Activated CD8-positive, alpha-beta T cell treated with anti-CD3 and anti-CD28 coated beads for 36 hours (primary cell): ENCODE measurements at places on chromosomes 3 and 15. TPM values are rescaled to one million over a fixed set of nuclear protein-coding genes. Genes with fewer than 3 reads are reported as not detected.
A peak's percentile ranks its signal among the peaks of the same experiment; 100 is the strongest.

- DNase-seq = no peak
Observed at GRCh38 chr15:101266034-101266433, 11.3 kb downstream of the SELENOS start.

- DNase-seq = no peak
Observed at GRCh38 chr3:133962849-133963248, 66.9 kb downstream of the SLCO2A1 start.

GRCh38 chr15:86139828-86140227 is 60.2 kb downstream of the AGBL1 start:
- peak; percentile 37 for DNase-seq

DNA sequence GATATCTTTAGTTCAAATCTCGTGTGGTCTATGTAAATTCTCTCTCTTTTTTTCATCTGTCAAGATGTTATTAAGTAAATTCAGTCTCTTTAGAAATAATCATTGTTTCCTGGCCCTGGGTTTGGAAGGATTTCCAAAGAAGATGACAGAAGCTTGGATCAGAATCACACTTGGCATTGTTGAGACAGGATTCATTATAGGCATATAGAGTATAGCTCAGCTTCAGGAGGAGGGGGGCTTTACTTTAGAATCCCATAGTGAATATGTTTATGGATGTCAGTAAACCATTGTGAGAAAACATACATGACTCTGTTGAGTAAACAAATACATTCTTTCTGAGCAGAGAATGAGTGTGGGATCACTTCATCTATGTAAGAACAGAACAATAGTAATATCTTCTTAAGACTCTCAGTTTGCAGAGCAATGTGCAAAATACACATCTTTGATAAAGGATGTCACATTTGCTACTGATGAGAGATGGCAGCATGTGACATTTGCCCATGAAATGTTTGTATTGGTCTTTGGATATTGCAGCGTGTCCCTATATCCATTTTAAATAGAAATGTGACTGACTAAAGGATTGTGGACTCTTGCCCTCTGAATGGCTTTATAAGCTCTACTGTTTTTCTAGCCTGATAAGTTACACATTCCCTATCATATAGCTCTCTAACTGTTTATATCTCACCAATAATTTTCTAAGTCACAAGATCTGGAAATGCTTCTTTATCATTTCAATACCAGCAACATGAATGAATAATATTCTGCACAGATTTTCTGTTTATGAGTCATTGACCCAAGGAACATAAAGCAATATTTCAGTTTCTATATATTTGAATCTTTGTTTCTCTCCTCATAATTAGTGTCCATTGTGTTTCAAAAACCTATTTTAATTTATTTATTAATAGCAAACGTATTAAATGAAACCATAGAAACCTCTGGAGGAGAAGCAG is 95.6 kb upstream of the THRB start:
- DNase-seq = no peak

GPR176 gene
- total RNA-seq = 0.16 TPM

ISLR2 gene
- total RNA-seq = not detected

RNU6-1 gene
- total RNA-seq = not detected

LRRC31 gene
- not detected for total RNA-seq

TMEM207 gene
- not detected for total RNA-seq
